ENCODE measurements at places on chromosomes 2 and 18.

GRCh38 chr2:42787788-42788477 lies 4.5 kb downstream of the HAAO start:
- DNase-seq: no peak

GRCh38 chr2:54579682-54580620 lies 123.8 kb downstream of the SPTBN1 start:
- DNase-seq: no peak

- no peak for DNase-seq
Observed at GRCh38 chr2:128490881-128491691, 172.4 kb upstream of the HS6ST1 start.

DNA sequence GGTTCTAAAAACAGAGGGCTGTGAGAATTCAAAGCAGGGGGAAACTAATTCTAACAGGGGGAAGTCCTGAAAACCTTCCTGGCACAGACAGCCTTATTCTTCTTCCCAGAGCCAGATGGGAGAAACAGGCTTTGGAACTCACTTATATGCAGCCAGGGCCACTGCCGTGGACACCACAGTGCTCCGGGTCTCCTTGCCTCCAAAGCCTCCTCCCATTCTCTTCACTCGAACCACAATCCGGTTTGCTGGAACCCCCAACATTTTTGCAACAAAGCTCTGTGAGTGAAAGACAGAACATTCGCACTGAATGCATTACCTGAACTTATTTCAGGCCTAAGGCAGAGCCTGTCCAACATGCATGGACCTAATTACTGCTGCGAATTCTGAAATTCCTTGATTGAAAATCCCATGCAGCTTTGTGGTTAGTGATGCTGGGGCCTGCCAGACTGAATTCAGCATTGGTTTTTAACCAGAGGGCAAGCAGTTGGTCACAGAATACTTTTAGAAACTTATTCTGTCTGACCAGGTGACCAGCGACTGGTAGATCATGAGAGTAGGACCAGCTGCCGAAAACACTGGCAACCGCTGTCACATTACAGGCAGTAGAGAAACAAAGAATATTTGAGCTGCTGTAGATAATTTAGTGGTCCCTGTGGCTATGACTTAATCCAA lies 48.6 kb downstream of the XDH start:
- no peak for DNase-seq

DNA sequence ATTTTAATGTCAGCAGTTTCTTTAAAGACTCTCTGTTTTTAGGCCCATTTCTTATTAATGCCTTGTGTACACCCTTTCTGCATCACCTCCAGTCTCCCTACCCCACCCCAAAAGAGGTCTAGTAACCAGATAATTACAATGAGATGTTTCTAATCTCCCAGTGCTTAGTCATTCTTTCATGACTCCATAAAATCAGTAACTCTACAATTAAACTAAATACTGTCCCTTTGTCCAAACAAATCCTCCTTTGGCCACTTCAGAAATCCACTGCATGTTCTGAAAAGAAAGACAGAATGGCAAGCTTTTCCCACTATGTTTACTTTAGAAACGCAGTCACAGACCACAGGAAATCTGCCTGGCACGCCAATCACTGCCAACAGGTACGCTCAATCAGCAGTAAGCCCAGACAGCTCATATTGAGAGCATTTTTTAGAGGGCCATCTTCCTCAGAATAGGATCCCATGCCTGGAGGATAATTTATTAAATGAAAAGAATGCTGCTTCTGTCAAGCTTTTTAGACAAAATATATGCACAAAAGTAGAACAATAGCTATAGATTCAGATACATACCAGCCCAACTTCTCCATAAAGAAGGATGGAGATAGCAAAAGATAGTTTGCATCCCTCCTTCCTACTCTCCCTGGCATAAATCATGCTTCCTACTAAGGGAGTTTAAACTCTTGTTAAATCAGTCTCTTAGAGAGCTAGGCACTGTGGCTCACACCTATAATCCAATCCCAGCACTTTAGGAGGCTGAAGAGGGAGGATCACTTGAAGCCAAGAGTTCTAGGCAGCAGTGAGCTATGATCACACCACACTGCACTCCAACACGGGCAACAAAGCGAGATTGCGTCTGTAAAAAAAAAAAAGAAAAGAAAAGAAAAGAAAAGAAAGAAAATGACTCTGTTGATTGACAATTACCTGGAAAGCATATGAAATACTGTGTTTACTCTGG lies 14.6 kb downstream of the CLASP1 start:
- DNase-seq: no peak

GRCh38 chr2:173149491-173149890 lies 73.8 kb downstream of the MAP3K20 start:
- DNase-seq: no peak

- no peak for DNase-seq
Observed at GRCh38 chr2:239893236-239893515, 132.0 kb downstream of the NDUFA10 start.

DNA sequence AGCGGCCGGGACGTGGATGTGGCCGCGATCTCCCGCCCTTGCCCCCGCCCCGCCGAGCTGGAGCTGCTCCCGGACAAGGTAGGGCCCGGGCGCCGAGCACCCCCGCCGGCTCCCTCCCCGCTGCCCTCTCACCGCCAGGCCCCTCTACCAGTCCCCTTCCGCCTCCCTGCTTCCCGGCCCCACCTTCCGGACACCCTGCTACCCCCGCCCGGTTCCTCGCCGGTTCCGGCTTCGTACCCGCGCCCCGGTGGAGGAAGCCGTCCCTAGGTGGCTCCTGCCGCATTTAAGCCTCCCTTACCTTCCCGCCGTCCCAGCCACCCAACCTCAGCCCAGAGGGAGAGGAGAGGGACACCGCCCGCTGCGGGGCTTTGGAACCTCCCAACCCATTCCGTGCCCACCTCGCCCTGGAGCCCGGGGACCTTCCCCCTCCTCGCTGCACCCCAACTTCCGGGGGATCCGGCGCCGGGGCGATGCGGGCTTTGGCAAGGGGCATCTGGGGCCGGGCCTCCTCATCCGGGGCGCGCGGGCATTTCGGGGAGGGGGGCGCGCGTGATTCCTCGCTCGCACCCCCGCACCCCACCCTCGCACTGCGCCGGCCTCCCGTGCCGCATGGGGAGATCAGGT lies 475 bp downstream of the B3GNT2 start:
- no peak for DNase-seq
